ENCODE measurements at places on chromosomes 4 and X. TPM values are rescaled to one million over a fixed set of nuclear protein-coding genes. Genes with fewer than 3 reads are reported as not detected.

GRCh38 chr4:122827258-122827878, 737 bp downstream of the FGF2 start:
- DNase-seq, result peak; percentile 45

- DNase-seq, result peak; percentile 13
Observed at GRCh38 chrX:139203651-139204570, 326.6 kb upstream of the F9 start.

DNA sequence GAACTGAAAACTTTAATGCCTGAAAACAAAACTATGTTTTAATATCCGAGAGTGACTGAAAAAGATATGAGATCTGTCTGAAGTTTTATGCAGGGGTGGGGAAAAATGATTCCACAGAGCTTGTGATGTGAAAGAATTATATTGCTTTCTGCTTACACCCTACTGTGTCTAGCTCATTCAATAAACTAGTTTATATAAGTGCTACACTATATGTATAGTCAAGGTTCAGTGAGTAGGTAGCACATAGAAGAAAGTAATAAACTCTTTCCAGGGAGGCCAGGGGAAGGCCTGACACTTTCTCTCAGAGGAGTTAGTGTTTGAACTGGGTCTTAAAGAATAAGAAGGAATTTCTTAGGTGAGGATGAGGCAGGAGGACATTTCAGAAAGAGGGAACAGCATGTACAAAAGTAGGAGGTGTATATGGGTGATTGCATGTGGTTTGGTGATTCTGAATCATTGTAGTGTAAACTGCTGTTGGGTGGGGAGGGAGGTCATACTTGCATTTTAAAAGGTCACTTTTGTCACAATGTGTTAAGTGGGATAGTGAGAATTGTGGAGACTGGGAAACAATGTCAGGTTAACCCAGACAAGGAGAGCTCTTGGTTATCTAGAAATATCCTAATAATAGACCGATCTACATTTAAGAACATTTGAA, 25.1 kb upstream of the TEX13D start:
- no peak for DNase-seq

DNA sequence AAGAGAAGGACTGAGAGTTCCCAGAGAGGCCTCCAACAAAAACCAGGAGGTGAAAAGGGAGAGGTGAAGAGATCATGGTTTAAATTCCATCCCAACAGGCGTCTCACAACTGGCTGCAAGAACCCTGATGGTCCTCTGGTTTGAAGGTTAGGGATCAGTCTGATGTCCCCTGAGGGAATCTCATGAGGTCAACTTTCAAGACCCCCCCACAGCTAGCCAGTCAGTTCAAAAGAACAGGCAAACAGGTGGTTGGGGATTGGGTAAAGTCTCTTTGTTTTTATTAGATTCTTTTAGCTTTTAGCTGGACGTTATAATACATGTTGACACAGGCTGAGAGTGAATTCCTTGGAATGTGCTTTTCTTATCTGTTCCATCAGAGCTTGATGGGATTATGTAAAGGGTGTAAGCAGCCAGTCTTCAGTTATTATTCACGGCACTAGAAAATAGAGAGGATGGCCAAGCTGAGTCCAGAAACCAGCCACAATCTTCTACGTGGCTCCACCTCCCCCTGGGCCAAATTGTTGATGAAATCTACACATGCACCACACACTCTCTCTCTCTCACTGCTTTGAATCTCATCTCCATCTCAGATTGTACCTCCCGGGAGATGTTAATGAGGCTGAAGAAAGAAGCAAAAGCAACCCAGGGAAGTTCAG, 20.8 kb downstream of the ENPP6 start:
- no peak for DNase-seq

DNA sequence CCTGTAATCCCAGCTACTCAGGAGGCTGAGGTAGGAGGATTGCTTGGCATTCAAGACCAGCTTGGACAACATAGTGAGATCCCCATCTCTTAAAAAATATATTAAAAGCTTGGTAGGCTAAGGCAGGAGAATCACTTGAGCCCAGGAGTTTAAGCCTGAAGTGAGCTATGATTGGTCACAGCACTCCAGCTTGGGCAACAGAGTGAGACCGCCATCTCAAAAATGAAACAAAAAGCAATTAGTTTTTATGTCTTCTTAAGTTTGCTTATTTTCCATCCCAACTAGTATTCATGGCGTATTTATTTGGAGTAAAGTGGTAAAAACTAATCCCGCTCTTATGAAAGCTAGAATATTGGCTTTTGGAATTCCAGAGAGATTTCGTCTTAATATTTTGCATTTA, 25.4 kb upstream of the PDE5A start:
- DNase-seq, result no peak

GRCh38 chr4:173752610-173753230, 222.7 kb upstream of the HAND2 start:
- peak; percentile 92 for DNase-seq

- DNase-seq, result no peak
Observed at GRCh38 chr4:1416948-1417260, 10.7 kb upstream of the NKX1-1 start.

DNA sequence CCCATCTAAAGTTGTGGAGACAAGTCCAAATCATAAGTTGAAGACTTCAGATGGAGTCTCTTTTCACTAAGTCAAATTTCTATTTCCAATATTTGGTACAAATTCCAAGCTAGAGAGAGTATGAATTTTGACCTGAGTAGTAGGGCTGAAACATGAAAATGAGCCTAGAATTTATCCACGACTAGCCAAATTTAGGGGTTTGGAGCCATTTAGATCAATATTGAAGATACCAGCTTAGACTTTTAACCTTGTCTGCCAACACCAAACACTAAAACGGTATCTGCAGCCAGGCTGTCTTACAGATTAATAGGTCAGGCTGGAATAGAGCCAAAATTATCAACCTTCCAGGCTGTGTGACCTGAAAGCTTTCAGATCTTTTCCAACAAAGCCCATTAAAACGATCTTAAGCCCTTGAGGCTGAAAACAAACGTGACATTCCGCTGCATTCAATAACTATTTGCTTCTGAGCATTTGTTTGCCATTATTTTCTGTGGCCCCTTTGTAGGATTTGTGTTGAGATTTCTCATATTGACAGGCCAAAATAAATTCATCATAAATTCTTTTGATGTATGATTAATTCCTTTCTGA, 268.7 kb upstream of the DKK2 start:
- DNase-seq, result no peak

DNA sequence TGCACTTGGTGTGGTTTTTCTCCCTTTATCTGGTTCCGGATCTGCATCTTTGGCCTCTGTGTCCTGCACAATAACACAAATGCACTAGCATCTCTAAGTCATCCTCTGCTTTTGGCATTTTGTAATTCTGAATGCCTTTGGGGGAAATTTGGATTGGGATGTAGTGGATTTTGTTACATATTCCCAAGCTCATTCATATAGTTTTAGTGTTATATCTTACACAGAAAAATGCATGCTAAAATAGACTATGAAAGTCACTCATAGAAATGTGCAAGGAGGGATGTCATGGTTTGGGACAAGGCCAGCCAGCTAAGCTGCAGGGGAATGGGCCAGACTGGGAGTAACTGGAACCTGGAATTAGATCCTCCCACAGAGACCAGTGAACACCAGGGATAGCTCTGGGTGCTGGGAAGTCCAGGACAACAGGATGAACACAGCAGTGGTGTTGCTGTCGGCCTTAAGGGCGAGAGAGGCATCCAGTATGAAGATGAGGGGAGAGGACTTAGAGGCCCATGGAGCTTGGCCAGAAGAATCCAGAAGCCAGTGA, 20.1 kb downstream of the ENPP6 start:
- DNase-seq, result no peak

DNA sequence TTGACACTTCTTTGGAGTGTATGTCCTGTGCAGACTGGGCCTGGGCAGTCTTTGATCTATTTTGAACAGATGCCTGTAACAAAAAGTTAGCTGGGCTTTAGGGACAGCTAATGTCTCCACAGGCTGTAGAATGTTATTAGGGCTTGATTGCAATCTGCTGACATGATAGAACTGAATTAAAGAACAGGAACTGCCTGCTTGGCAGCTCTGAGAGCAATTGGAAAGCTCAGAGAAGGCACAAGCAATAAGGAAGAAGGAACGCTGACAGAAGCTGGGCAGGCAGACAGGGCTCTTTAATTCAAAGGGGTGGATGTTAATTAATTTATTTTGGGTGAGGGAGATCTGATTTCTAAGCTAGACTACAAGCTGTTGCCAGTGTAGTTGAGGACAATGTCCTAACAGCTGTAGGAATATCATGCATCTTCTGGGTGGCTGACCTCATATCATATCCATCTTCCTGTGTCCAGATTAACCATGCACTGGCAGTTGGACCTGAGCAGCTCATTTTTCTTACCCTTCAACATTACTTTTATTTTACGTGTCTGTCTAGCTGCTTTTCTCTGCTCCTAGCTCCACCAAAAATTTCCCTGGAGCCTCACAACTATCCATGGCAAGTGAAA, 20.7 kb upstream of the GRXCR1 start:
- DNase-seq, result no peak

- no peak for DNase-seq
Observed at GRCh38 chr4:143357161-143357845, 20.6 kb downstream of the GAB1 start.

DNA sequence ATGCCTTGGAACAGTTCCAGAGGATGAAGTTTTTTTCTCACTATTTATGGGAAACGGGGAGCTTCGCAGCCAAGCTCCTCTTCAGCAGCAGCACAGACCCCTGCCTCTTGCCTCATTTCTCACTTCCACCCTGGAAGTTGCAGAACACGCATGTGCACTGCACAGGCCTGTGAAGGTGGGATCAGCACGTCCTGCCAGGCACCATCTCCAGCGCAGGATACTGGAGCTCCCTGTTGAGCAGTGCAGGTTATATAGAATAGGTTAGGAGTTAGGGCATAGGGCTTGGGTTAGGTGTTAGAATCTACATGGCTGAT, 110.1 kb upstream of the CENPE start:
- DNase-seq, result no peak

- DNase-seq, result peak; percentile 5
Observed at GRCh38 chr4:95563638-95564337, 15.0 kb upstream of the UNC5C start.

DNA sequence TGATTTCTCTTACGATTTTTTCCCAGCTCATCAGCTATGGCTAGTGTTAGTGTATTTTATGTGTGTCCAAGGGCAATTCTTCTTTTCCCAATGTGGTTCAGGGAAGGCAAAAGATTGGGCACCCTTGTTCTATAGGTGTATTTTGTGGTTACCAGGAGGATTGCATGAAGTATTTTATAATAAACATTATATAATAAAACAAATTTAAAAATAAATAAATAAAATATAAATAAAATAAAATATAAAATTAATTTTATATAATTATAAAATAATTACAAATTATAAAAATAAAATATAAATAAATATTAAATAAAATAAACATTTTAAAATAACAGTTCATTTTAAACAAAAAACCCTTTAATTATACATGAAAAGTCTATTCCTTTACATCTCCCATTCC, 35.6 kb upstream of the UGT2B10 start:
- DNase-seq, result no peak

GRCh38 chr4:142155347-142155746, 519.0 kb downstream of the IL15 start:
- DNase-seq, result no peak

MAGEB10 gene
- not detected for total RNA-seq

BMP3 gene
- 0.10 TPM for total RNA-seq

TMEM31 gene
- total RNA-seq, result not detected

PGRMC1 gene
- 380 TPM for total RNA-seq

ASMT gene
- total RNA-seq, result 2.4 TPM

MAGEA2B gene
- total RNA-seq, result 0.42 TPM

SSX1 gene
- total RNA-seq, result not detected

F8A1 gene
- total RNA-seq, result 10.8 TPM

CT45A9 gene
- total RNA-seq, result not detected

FABP2 gene
- not detected for total RNA-seq

ETDA gene
- not detected for total RNA-seq

SPP1 gene
- total RNA-seq, result 43.1 TPM
